Activated CD4-positive, alpha-beta memory T cell treated with anti-CD3 and anti-CD28 coated beads, Interleukin-2, amount 10 ng/mL, durations not matched to agents 7 days and 5 days (primary cell): ENCODE measurements at places on chromosomes 2 and 18. TPM values are rescaled to one million over a fixed set of nuclear protein-coding genes. Genes with fewer than 3 reads are reported as not detected.

- H3K27ac ChIP-seq: no peak overlapping the region
- H3K36me3 ChIP-seq: no peaks in the 10 kb centered on the region
- no peak for DNase-seq
- no peak overlapping the region for H3K4me3 ChIP-seq
- H3K27me3 ChIP-seq: no peaks in the 10 kb centered on the region
These were observed 5.3 kb upstream of the MC4R start for GRCh38 chr18:60377778-60378469.

DNA sequence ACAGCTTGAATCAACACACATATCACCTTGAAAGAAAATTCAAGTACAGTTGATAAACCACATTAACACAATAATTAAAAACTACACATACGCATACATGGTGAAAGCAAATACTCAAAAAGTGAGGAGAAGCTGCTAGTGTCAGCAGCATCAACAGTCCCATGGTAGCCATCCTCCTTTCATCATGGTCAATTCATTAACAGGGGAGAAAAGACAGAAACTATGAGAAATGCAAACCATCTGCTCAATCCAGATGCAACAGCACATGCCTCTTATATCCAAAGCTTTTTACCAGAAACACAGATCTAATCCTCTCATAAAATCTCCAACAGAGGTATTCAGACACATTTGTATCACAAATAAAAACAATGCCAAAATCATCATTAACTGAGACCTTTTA lies 81.9 kb upstream of the CHRNA1 start:
- H3K36me3 ChIP-seq: no peaks in the 10 kb centered on the region
- H3K27ac ChIP-seq: no peak overlapping the region
- H3K27me3 ChIP-seq: no peaks in the 10 kb centered on the region

Gene DQX1
- 0.45 TPM for total RNA-seq

DNA sequence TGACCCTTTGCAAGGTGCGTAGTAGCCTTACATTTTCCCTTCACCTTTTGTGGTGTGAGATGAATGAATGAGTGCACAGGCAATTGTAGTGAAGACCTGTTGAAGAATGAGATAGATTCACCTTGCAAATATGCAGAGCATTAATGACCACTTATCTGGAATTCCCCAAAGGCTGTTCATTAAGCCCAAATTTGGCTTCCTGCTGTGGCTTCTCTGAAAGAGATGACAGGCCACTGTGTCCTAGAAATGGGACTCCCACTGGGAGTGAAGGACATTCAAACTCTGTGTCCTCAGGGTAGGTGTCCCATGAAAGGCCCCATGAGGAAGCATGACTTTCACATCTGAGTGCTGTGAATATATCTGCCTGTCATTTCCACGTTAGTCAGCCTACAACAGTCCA lies 1821.8 kb upstream of the PIK3C3 start:
- no peak overlapping the region for H3K4me3 ChIP-seq
- no peaks in the 10 kb centered on the region for H3K4me1 ChIP-seq
- no peak for DNase-seq
- H3K27ac ChIP-seq: no peak overlapping the region

DNA sequence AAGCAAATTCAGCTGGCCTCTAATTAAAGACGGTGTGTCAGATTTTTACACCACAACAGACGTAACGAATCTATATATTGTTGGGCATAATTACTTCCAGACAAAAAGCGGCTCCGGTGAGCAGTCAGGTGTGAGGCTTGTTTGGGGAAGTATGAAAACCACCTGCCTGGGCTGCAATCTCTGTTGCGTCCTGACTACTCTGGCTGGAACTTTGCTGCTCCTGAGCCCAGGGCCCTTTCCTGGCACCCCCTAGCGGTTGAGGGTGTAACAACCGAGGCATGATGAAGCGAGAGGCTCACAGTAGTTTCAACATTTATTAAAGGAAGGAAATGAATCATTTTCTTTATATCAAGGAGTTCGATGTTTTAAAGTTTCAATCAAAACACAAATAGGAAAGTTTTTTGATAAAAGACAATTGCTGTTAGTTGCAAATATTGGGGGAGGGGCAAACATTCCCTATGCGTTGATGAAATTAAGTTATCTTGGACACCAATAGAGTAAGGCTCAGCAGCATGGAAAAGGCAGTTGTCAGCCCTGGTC lies 10.6 kb upstream of the ITGB6 start:
- peaks cover 23% of the 10 kb centered on the region for H3K4me1 ChIP-seq
- no peak overlapping the region for H3K4me3 ChIP-seq
- H3K27me3 ChIP-seq: peaks cover 13% of the 10 kb centered on the region
- no peak overlapping the region for H3K27ac ChIP-seq

Gene TUBA4B
- total RNA-seq: not detected

GRCh38 chr2:203492965-203493364 lies 42.1 kb downstream of the RAPH1 start:
- H3K4me1 ChIP-seq: peaks cover 11% of the 10 kb centered on the region
- H3K36me3 ChIP-seq: no peaks in the 10 kb centered on the region

Gene HOXD8
- not detected for total RNA-seq
